ENCODE measurements at places on chromosomes 3 and 15.
A peak's percentile ranks its signal among the peaks of the same experiment; 100 is the strongest.

DNA sequence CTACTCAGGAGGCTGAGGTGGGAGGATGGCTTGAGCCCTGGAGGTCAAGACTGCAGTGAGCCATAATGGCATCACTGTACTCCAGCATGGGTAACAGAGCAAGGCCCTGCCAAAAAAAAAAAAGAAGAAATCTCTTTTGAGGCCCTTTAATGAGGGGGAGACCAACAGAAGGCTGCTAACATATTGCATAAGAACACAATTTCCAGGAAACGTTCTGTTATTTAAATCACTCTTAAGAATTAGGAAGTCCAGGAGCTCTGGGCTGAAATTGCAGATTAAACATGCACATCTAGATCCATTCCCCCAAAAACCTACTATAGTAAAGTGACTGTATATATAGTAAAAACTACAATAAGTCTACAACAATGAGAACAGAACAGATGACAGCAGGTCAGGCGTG lies 16.1 kb upstream of the BLM start:
- DNase-seq, result peak; percentile 63

GRCh38 chr15:84970843-84971242 lies 10.8 kb upstream of the PDE8A start:
- DNase-seq, result no peak

DNA sequence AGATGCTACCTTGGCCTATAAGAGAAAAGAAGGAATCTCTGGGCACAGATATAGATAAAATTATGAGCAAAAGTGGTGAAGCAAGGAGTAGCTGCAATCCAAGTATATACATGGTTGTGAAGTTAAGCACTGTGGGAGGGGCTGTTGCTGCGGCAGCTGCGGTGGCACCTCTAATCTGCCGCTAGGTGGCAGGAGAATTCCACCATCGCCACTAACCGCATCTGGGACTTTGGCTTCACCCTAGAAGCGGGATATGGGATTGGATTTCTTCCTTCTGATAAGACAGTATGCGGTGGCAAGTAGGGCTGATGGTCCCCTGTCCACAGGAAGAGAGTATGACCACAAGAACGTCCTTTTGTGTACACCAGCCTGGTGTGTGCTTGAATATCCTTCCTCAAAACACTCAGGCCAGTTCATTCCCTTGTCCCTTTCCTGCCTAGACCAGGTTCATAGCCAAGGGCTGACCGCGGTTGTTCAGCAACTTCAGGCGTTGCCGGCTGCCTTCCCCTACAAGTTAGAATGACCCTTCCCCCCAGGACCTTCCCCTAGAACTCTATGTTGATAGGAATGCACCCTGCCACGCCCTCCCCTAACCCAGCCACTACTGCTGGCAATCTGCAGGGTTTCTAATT lies 5.1 kb downstream of the MAGEL2 start:
- peak; percentile 9 for DNase-seq

- no peak for DNase-seq
Observed at GRCh38 chr3:177283983-177284382, 86.7 kb upstream of the TBL1XR1 start.

DNA sequence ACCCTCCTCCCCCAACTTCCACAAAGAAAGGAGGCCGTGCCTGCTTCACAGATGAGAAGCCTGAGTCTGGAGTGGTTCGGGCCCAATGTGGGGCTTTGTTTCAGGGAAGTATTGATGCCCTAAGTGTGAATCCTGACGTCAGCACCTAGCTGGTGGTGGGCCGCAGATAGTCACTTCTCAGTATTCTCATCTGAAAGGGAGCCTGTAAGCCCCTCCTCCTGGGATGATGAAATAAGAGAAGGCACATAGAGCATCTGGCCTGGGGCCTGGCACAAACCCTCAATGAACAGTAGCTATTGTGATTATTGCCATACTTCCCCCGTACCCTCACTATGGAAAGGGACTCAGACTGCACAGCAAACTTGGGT lies 24.8 kb downstream of the LINGO1 start:
- no peak for DNase-seq

DNA sequence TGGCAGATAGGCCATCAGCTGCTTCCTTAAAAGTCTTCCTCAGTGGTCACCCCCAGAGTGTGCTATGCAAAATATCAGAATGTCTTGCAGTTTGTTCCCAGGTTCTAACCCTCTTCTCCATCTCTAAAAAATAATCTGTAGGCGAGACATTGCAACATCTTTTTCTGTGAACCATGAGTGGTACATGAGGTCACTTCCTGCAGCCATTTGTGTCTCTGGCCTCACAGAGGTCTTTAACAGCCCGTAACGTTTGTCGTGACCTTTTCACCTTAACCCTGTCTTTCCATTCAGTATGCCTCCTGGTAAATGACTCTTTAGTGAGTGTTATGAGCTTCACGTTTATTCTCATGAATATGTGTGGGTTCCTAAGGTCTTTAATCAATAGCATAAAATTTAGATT lies 145.4 kb downstream of the KLHL25 start:
- DNase-seq, result peak; percentile 89

DNA sequence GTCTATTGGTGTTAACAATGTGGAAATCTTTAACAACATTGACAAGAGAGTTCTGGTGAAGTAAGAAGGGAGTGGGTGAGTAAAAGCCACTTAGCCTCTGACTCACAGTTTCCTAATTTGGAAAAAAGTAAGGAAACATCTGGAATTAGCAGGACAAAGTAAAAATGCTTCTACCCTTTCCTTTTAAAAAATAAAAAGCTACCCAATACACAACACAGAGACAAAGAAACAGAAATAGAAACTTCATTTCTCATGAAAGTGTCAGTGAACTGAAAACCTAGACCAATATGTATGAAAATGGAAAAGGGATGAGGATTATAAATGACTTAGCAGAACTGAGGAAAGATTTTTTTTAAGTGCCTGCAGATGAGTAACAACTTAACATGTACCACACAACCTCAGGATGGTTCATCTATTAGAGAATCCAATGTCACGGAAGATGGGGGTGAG lies 65.4 kb downstream of the SSR3 start:
- no peak for DNase-seq

- DNase-seq, result peak; percentile 13
Observed at GRCh38 chr3:87167628-87168456, 59.3 kb upstream of the CHMP2B start.

DNA sequence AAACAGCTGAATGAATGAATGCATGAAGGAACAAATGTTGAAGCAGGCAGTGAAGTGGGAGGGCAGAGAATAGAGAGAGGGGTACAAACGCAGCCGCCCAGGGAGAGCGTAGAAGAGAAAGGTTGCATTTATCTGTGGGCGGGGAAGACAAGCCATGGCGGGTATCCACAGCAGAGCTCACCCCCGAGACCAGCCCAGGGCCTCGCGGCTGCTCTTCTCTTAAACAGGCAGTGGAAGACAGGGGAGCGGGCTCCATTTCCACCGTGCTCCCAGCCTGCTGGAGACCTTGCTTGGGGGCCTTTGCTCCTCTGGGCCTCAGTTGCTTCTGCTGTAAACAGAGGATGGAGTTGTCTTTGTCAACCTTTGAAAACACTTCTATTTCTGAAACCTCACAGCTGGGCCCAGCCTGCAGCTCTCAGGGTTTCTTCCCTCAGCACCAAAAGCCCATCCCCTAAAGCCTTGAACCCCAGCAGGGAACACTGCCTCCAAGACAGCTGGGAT lies 259.5 kb downstream of the UACA start:
- no peak for DNase-seq

- peak; percentile 53 for DNase-seq
Observed at GRCh38 chr15:31197497-31198414, 96.2 kb upstream of the TRPM1 start.

DNA sequence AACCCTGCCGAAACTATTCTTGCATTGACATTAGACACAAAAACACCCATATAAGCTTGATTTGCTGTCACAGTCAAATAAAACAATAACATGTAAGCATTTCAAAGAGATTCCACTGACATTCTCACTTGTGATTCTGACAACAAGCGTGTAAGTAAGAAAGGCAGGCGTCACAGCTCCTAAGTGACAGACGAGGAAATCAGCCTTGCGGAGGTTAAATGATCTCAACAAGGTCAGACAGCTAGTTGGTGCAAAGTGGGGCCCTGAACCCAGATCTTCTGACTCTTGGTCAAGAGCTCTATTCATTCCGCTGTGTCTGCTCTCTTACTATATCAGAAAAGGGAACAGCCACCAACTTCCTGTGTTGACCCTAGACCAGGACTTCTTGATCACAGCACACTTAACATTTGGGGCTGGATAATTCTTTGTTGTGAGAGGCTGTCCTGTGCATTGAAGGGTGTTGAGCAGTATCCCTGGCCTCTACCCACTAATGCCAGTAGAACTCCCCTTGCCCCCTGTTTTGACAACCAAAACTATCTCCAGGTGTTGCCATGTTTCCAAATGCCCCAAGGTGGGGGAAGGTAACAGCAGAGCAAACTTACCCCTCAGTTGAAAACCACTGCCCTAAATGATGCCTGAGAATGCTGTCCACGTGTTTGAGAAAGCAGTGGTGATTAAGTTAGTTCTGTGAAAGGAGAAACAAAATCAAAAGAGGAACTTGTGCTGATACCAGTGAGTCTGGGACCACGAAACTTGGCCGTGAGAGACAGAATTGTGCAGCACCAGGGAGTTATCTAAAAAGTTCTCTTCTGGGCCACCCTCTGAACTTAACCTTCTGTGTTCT lies 86.1 kb downstream of the LIPC start:
- peak; percentile 81 for DNase-seq

DNA sequence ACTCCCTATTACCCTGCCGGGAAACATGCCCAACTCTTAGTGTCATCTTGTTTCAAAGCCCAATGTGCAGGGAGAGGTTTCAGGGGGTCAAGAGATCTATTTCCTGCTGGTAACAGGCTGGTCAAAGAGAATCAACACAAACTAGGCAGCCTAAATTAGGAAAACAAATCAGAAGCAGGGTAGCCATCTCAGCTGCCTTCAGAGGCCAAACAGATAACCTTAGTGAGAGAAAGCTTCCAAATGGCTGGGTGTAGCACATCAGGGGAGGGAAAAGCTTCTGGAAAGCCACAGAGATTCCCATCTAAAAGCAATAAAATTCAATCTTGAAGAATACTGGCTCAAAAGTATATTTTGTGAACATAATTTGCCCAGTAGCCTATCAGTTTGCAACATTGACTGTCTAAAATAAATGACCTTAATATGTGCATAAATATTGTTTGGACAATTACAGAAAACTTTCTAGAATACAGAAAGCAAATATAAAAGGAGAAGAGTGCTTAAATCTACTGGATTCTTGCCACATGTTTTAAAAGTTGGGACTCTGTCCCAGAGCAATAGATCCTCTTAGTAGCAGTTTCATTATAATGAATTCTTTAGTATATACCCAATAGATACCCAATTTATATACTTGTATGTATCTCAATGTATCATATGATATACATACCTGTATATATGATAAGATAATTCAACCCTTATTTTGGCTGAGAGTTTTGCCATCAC lies 371.9 kb upstream of the RARB start:
- no peak for DNase-seq

DNA sequence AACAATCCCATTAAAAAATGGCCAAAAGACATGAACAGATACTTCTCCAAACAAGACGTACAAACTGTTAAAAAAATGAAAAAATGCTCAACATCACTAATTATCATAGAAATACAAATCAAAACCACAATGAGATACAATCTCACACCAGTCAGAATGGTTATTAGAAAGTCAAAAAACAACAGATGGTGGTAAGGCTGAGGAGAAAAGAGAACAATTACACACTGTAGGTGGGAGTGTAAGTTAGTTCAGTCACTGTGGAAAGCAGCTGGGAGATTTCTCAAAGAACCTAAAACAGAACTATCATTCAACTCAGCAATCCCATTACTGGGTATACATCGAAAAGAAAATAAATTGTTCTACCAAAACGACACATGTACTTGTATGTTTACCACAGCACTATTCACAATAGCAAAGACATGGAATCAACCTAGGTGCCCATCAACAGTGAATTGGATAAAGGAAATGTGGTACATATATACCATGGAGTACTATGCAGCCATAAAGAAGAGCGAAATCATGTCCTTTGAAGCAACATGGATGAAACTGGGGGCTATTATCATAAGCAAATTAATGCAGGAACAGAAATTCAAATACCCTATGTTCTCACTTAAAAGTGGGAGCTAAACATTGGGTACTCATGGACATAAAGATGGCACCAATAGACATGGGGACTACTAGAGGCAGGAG lies 51.5 kb downstream of the MYO1E start:
- no peak for DNase-seq

DNA sequence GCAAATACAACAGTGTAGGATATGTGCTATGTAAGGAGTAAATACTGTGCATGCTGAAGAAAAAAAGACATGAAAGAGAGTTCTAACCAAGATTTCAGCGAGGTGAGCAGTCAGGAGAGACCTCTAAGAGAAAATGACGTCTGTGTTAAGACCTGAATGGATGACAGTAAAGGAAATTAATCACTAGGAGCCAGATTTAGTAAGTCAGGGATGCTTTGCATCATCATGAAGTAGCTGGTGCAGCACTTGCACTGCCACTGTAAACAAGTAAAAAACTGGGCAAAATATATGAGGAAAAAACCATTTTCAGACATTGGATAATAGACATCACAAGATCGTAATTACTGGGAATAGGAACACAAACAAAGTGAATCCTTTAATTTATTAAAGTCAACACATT lies 32.6 kb downstream of the RTP4 start:
- no peak for DNase-seq

GRCh38 chr3:4665197-4665596 lies 172.0 kb downstream of the ITPR1 start:
- no peak for DNase-seq

- no peak for DNase-seq
Observed at GRCh38 chr15:83380059-83380458, 67.1 kb upstream of the SH3GL3 start.

- peak; percentile 50 for DNase-seq
Observed at GRCh38 chr3:179181993-179182551, 33.9 kb downstream of the PIK3CA start.

DNA sequence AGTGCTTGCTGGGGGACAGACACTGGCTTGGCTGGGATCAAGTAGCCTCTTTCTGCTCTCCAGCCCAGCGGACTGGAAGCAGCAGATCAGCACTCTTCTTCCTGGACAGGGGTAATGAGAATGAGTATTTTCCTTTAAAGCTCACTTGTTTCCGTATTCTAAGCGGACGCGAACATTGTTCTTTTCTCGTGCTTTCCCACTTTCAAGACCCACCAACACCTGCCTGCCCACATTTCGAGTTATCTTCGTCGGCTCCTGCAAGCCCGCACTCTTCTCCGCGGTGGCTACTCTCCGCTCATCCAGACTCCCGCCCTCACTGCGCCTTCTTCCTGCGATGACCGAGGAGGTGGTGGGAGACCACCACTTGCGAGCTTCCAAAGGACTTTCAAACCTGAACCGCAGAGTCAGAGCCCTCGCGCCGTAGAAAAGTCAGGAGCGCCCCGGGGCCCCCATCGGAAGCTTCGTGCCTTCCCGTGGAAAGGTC lies 1.6 kb upstream of the PPM1L start:
- DNase-seq, result peak; percentile 4

GRCh38 chr15:80706161-80706560 lies 11.1 kb downstream of the ABHD17C start:
- no peak for DNase-seq

DNA sequence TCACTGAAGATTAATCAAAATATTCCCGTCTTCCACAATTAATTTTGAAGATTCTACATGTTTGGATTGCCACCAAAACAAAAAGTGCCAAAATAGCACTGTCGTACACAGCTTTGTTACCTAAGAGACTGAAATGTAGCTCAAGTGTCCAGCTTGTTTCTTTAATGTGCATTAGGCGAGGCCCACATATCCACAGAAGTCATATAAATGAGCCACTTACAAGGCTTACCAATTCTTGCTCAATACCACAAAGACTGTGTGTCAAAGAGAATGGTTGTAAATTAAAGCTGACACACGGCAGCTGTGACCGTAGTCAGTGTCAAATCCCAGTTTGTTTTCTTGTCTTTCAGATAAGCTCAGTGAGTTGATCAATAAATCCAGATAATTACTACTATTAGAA lies 639.4 kb upstream of the TBL1XR1 start:
- no peak for DNase-seq
